Midbrain (tissue), 1 donor: ENCODE measurements at places on chromosomes 7 and 10.

- DNase-seq, result no peak
Observed at GRCh38 chr10:75398200-75398691, 3.3 kb downstream of the ZNF503 start.

DNA sequence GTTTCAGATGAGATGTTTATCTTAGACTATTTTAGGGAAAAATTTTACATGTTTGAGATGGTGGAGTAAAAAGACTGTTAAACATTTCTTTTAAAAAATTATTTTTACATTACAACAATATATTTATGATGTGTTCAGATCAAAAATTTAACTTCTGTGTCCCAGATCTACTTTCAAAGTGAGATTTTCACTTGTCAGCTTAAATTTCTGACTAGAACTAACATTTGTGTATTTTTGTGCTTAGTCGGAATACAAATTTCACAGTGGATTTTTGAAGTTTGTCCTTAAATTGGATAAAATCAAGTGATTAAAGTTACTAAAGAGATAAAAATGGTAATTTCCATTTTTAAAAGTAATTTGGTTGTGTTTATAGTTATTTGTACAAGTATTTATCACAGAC lies 24.9 kb downstream of the TMEM106B start:
- no peak for DNase-seq

- no peak for DNase-seq
Observed at GRCh38 chr7:47192978-47193377, 388.9 kb downstream of the TNS3 start.

GRCh38 chr10:130659528-130659927 lies 523.3 kb downstream of the GLRX3 start:
- DNase-seq, result no peak
